ENCODE measurements at places on chromosomes 5 and 9.

- no peak for DNase-seq
Observed at GRCh38 chr9:30846651-30847050, 1537.8 kb upstream of the ACO1 start.

- DNase-seq = no peak
Observed at GRCh38 chr9:18473652-18474279, at the start of gene ADAMTSL1. Gene ADAMTSL1, plus strand, starts transcription at chr9:18474153. Its CDS starts 80 bp downstream, at chr9:18474233.

DNA sequence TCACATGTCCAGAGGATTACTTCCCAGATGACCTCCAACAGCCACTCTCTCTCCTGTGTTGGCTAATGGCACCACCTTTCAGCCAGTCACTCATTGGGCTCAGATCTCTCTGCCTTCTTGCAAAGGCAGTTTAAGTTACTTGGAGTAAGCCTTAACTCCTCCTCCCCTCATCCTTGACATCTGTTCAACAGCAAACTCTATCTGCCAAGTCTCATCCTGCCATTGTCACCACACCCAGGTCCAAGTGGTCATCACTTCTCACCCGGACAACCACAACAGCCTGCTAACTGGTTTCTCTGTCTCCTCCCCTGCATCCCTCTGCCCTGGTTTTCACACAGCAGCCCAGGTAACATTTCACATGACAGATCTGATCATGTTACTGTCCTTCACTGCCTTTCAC lies 58.5 kb downstream of the DCP2 start:
- DNase-seq = no peak

- DNase-seq = no peak
Observed at GRCh38 chr9:134980991-134981390, 63.3 kb upstream of the FCN1 start.

GRCh38 chr9:134469041-134469875 lies 143.0 kb downstream of the RXRA start:
- DNase-seq = no peak

DNA sequence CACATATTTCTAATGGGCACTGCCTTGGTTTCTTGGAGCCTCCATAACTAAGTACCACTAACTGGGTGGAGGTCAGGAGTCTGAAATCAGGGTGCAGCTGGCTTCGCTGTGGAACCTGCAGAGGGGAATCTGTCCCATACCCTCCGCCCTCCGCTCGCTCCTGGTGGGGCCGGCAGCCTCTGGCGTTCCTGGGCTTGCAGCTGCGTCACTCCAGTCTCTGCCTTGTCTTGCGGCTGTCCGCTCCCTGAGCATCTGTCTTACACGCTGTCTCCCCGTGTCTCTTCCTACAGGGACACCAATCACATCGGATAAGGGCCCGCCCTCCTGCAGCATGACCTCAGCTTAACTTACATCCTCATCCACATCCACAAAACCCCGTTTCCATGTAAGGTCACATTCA lies 45.4 kb downstream of the NTNG2 start:
- no peak for DNase-seq
